Smooth muscle cell of the umbilical artery (primary cell): ENCODE measurements at places on chromosomes 6 and 20. TPM values are rescaled to one million over a fixed set of nuclear protein-coding genes. Genes with fewer than 3 reads are reported as not detected.

Gene MEI4
- not detected in 2 replicates for total RNA-seq

Gene ANGPT4
- not detected in 2 replicates for total RNA-seq

Gene SLC24A3
- 6.5 and 25.3 TPM in 2 replicates for total RNA-seq

Gene MYH7B
- 0.05 TPM in 1 of 2 replicates, not detected in the other for total RNA-seq

Gene SIRPA
- total RNA-seq, result 12.9 and 16.9 TPM in 2 replicates

Gene SLC35D3
- not detected in 2 replicates for total RNA-seq

Gene HTR1E
- not detected in 2 replicates for total RNA-seq

Gene MATN4
- total RNA-seq, result not detected in 2 replicates

Gene CARMIL1
- total RNA-seq, result 4.5 and 7.5 TPM in 2 replicates

Gene NNAT
- total RNA-seq, result 0.42 TPM in 1 of 2 replicates, not detected in the other

Gene PSORS1C1
- 0.89 and 1.6 TPM in 2 replicates for total RNA-seq

Gene PDCD2
- total RNA-seq, result 46.3 and 48.3 TPM in 2 replicates

Gene SRSF12
- under 0.01 and 0.14 TPM in 2 replicates for total RNA-seq

Gene RSPH9
- 0.59 and 0.65 TPM in 2 replicates for total RNA-seq

Gene WFDC10B
- not detected in 2 replicates for total RNA-seq

Gene C6orf141
- total RNA-seq, result 0.59 and 0.69 TPM in 2 replicates

Gene TINAG
- total RNA-seq, result not detected in 2 replicates

Gene POU5F1
- 0.30 and 0.51 TPM in 2 replicates for total RNA-seq

Gene BNIP5
- total RNA-seq, result not detected in 2 replicates

Gene ELOVL2
- total RNA-seq, result 0.65 and 0.89 TPM in 2 replicates

Gene PRICKLE4
- 0.23 and 1.2 TPM in 2 replicates for total RNA-seq

Gene GINS1
- 1.5 and 5.4 TPM in 2 replicates for total RNA-seq

Gene VNN1
- not detected in 2 replicates for total RNA-seq

Gene ADTRP
- 0.59 and 4.9 TPM in 2 replicates for total RNA-seq

Gene RSPO4
- not detected in 2 replicates for total RNA-seq

Gene CPXM1
- total RNA-seq, result 1.1 and 3.9 TPM in 2 replicates

Gene CRISP2
- not detected in 2 replicates for total RNA-seq

Gene PPP1R3G
- 1.5 TPM in 2 replicates for total RNA-seq

Gene FAM209B
- not detected in 2 replicates for total RNA-seq

Gene OXT
- not detected in 2 replicates for total RNA-seq

Gene FAM50B
- total RNA-seq, result 7.3 and 8.6 TPM in 2 replicates

Gene NRSN1
- total RNA-seq, result not detected in 2 replicates

Gene POLR1C
- total RNA-seq, result 23.4 and 24.6 TPM in 2 replicates

Gene TMEM200A
- 152 and 402 TPM in 2 replicates for total RNA-seq

Gene BEND6
- 14.3 TPM in 2 replicates for total RNA-seq

Gene DUSP15
- not detected in 2 replicates for total RNA-seq

Gene ADGRB3
- total RNA-seq, result 0.18 TPM in 1 of 2 replicates, not detected in the other

Gene DDX43
- total RNA-seq, result 0.59 and 1.8 TPM in 2 replicates

Gene C20orf144
- total RNA-seq, result 0.05 and 0.30 TPM in 2 replicates
